ENCODE measurements at places on chromosomes 1 and 21.

- no peak for DNase-seq
These were observed 149.5 kb downstream of the NOS1AP start for GRCh38 chr1:162218975-162219374.

DNA sequence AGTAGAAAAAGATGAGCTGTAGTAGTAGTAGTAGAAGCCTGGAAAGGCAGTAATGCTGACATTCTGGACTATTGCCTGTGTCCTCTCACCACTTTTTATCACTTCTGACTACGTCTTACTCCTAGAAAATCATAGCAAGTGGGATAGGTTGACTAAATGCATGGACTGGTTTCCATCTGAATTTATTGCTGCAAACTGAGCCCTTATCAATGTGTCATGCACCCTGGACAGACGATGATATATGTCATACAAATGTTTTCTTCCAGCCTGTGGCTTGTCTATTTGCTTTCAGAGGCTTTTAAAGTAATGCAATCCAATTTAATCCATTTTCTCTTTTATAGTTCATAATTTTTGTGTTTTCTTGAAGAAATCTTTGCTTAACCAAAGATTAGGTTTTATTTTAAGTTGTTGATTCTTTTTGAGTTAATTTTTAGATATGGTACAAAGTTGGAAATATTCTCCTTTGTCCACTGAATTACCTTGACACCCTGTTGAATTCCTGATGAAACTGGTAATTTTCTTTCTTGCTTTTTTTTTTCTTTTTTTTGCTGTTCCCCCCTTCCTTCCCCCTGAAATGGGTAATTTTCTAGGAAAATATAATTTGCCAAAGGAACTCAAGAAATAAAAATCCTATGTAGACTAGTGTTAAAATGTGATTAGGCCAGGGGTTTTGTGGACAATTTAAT is 47.1 kb downstream of the PHACTR4 start:
- DNase-seq: no peak

DNA sequence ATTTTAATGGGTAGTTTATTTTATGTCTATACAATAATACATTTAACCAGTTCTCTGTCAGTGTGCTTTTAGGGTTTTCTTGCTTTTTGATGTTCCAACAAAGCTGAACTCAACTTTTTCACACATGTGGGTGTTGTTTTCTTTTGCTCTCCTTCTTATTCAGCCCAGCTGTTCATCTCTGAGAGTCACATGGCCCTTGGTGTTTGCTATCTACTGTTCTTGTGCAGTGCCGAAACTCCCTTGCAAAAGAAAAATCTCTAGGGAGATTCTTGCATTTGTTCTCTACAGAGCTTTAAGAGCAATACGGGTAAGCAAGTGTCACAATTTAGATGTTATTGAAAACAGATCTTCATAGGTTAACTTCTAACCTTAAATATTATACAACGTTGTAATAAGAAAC is 281.1 kb upstream of the CXADR start:
- DNase-seq: no peak

- DNase-seq: no peak
These were observed 60.1 kb downstream of the KCNK1 start for GRCh38 chr1:233673947-233674431.

- no peak for DNase-seq
These were observed 72.2 kb upstream of the SELENON start for GRCh38 chr1:25727635-25728286.

GRCh38 chr1:214650664-214651063 is 47.7 kb downstream of the CENPF start:
- DNase-seq: no peak

GRCh38 chr1:186629341-186629740 is 50.9 kb downstream of the PTGS2 start:
- no peak for DNase-seq

DNA sequence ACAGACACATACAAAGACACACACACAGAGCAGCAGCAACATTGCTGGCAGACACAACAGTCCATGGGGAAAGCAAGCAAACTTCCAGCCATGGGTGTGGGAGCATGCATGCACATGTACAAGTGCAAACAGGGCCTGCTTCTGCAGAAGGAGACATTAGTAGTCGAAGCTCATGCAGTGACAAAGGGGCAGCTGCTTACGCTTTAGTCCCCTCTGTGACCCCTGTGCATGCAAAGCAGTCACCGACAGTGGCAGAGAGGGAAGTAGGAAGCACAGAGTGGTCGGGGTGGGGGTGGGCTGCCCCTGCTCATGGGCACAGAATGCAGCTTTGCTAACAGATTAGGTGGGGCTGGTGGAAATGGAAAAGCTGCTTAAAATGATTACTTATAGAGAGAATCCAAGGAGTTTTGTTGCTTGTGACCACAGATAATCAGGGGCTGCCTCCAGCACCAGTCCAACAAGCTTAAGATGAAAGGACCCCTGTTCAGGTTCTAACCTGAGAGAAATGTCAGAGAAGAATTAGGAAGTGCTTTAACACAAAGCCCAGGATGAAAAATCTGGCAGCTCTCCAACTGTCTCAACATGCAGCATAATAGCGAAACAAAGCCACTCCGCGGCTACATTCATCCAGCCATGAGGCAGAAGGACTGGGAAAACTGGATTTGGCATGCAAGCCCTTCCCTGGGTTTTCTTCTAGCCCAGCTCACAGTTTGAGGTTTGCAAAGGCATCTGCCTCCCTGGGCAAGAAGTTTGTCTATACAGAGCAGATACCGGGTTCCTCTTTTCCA is 378.9 kb downstream of the KCNH1 start:
- peak; percentile 20 for DNase-seq

DNA sequence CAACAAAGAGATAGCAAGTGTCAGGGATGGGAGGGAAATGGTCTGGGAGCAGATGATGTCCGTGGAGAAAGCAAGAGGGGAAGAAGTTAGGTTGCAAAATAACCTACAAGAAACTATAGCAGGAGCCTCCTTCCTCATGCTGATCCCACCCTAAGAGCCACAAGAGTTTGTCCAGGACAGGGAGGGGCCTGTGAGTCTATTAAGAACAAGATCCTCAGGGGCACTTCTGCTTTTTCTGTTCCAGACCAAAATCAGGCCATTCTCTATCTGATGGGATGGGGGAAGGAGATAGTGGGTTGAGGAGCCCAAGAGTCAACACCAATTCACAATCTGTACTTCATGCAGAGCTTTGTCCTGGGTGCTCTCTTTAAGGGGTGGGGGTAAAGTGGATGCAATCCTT is 7.7 kb upstream of the ATP1A4 start:
- DNase-seq: no peak

DNA sequence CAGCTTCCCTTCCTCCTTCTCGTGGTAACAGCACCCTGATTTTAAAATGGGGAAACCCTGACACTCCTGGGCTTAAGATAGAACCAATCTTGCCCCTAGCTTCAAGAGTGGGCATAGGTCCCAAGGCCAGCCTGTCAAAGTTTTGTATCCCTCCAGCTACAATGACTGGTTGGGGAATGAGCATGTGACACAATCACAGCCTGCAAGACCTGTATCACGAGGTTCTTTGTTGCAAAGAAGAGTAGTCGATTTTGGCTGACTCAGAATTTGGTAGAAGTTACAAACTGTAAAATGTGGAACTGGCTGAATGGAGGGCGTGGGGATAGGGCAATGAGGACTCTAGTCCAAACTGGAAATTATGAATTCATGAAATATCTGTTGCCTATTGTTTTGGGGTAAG is 18.7 kb downstream of the CTSK start:
- DNase-seq: no peak

- DNase-seq: no peak
These were observed at the start of gene SLAMF1 for GRCh38 chr1:160646711-160647328. Gene SLAMF1 (minus strand): TSS chr1:160647044. CDS start chr1:160646945, 99 bp downstream.

DNA sequence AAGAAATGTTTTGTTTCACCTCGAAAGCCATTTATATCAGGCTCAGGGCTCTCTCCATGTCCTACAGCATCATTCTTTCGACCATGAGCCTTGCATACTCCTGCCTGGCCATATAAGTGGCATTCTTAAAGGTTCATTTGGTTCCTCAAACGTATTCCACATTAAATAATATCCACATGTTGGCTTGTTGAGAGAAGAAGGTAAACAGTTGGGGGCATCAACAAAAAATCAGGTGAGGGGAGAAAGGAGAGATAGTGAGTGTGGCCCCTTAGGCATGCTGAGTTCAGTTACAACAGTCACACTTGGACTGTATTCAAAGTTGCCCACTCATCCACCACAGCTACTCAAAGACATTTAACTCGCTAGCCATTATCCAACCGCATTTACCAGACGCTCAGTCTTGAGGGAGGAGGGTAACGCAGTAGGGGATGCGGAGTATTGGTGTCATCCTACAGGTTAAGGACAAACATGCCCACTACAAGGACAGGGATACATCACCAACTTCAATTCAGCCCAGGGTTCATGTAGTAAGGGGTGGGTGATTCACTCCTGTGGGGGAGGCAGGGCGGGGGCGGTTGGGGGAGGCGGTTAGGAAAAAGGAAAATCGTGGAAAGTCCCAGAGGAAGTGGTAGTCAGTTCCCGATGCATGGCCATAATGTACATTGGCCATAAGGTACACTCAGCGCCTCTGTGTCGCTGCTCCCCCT is 1.4 kb downstream of the ZNF697 start:
- DNase-seq: no peak

DNA sequence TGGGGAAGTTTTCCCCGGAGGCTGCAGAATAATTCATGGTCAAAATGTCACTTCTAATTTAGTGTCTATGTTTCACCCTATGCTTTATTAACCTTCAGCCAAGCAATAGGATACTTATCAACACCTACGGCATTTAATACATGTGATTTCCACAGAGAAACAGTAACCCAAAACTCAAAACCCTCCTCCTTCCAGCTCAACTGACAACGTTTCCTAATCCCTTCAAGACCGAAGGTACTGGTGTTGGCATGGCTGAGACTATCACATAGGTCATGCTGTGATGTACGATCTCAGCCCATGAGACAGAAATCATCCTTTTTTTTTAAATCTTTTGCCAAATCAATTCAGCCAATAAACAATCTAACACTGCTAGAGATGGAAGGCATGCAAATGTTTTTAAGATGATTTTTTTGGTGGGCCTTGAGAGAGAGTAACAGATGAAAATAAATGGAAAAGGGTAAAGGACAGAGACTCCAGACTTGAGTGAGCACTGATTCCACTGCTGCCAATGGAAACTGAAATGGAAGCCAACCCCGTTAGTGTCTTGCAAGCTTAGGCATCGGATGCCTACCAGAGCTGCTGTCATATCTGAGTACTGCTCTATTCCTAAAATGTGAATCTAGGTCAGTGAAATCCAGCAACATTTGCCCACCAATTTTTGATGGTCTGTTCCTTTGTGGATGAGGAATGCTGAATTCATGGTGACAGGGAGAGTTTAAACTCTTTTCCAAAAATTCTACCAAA is 63.4 kb upstream of the BCL10 start:
- DNase-seq: no peak

DNA sequence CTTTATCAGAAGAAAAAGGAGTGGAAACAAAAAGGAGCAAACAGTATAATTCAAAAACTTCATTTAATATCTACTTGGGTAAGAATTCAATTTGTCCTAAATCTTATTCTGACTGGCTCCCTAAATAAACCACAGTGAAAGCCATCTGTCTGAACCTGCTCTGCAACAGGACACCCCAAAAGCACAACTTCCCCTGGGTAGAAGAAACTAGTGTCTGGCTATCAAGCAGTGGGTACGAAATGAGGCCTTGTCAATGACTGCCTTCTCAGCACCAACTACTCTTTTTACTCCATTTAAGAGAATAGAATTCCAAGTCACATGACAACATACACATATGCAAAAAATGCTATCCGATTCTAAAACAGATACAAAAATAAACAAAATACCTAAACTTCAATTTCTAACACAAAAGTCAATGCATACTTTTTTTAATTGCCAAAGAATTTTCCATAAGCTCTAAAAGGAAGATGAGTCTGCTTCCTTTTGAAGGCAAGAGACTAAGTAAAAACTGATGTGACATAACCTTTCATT is 206.8 kb downstream of the SLC45A1 start:
- no peak for DNase-seq

- DNase-seq: no peak
These were observed 17.0 kb downstream of the QSOX1 start for GRCh38 chr1:180171691-180172090.

DNA sequence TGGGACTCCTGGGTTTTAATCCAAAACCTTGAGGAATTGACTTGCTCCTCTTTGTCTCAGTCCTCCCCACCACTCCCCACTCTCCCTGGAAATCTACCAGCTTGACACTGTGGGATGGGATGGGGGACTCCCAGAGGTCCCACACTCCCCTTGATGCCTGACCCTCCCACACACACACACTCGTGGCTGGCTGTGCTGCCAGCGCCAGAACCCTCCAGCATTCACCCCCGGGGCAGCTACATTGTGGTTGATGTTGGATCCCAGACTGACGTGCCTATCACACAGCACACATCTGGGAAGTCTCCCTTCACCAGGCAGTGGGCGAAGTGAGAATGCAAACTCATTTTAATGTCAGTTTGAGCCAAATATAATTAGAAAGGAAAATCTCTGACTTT is 10.0 kb downstream of the KIRREL1 start:
- no peak for DNase-seq

- no peak for DNase-seq
These were observed 74.6 kb downstream of the CD247 start for GRCh38 chr1:167443757-167444156.

GRCh38 chr1:61572046-61572445 is 152.9 kb downstream of the TM2D1 start:
- no peak for DNase-seq

DNA sequence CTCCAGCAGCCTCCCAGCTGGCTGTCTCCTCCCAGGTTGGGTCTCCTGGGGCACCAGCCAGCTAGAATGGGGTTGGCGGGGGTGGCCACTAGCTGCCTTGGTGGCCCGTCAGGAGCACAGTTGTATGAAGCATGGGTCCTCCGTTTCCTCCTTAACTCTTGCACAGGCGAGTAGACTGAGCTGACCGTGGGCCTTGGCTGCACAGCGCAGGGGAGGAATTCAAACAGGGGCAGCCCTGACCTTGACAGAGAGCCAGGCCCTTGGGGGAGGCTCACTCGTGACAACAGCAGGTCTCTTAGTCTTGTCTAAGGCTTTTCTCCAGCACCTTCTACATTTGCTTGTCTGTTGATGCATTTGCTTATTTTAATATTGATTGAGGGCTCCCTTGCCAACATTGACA is 114.1 kb downstream of the PRDM2 start:
- no peak for DNase-seq

- DNase-seq: no peak
These were observed 330.9 kb downstream of the S1PR1 start for GRCh38 chr1:101567582-101568189.

- no peak for DNase-seq
These were observed 1.5 kb upstream of the GABPB2 start for GRCh38 chr1:151069103-151069486.

- DNase-seq: no peak
These were observed 514 bp downstream of the TPRG1L start for GRCh38 chr1:3625151-3625907.

- no peak for DNase-seq
These were observed 37.6 kb upstream of the MRPS6 start for GRCh38 chr21:34035619-34036354.

- no peak for DNase-seq
These were observed 75.5 kb downstream of the VAV3 start for GRCh38 chr1:107889524-107889923.

- no peak for DNase-seq
These were observed 202.3 kb downstream of the DYRK1A start for GRCh38 chr21:37568916-37569315.
